Activated CD4-positive, alpha-beta T cell treated with anti-CD3 and anti-CD28 coated beads for 36 hours (primary cell): ENCODE measurements at places on chromosomes 5 and 9. TPM values are rescaled to one million over a fixed set of nuclear protein-coding genes. Genes with fewer than 3 reads are reported as not detected.

DNA sequence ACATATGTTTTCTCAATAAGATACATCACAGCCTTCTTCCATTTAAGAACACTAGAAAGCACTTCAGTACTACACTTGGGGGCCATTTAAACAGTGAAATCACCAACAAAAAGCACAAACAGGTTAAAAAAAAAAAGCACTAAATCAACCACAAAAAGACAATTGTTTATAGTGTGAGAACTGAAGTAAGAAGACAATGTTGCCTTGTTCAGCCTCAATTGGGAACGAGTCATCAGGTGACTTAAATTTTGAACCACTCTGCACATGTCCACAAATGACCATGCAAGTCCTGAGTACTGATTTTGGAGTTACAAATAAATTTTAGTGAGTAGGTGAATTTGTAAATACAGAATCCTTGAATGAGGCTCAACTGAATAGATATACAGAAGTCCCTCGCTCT, 37.2 kb upstream of the HNRNPA0 start:
- DNase-seq = no peak

Gene IL6ST
- total RNA-seq = 64.4 TPM

- no peak for DNase-seq
Observed at GRCh38 chr9:19199012-19199411, 31.5 kb upstream of the DENND4C start.

GRCh38 chr5:113273948-113274347, 160.8 kb downstream of the TSSK1B start:
- no peak for DNase-seq

DNA sequence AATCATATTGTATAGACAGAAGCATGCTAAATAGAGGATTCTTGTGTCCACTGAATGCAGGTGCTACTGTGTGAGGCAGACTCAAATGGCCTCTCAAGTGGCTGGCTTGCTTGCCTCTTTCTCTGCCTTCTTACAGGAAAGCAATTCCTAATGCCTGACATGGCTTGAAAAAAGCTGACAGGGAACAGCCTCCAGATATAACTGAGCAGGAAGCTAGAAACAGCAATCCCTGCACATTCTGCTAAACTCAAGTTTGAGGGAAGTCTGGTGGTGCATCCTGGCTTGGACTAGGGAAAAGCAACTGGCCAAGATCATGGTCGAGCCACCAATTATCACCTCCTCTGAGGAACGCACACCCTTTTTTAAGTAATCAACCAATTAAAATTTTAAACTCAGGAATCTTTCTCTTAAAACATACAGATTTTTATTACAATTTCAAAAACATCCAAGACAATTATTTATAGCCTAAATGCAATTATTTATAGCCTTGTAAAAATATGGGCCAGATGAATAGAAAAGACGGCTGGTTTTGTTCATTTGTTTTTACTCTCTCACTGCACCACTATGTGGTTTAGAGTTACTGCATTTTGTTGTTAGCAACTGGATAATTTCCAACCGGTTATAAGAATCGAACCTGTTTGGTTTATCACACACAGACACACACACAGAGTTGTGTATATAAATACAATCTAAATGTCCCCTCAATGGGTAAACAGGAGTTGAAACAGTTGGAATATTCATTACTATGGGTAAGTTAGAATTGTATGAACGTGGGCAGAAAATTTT, 290.9 kb upstream of the ANKRD55 start:
- no peak for DNase-seq

DNA sequence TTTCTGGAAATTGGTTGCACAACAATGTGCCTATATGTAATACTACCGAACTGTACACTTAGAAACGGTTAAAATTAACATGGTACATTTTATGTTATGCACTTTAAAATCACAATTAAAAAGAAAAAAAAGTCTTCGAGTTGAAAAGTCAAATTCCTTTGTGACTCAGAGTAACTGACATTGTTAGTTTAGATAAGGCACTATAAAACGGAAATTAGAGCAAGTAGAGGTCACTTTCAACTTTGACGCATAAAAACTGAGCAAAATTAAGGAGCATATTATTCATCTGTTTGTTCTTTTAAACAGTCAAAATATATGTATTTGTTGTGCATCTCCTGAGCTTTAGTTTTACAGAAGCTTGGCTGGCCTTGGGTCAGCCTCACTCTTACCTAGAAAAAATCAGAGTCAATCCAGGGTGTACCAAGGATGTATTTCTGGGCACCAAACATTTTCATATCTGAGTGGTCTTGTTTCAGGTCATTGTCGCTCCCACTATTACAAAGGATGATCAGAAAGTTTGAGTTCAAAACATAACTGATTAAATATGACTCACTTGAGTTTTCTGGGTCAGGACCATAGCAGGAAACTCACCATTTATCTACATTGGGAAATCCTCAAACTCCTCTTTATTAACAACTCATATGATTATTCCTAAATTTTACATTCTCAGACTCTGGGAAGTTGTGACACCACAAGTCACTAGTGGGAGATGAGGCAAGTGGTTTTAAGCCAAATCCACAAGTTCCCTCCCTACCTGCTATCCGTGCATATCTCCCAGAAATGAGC, 160.6 kb downstream of the CCDC192 start:
- no peak for DNase-seq

DNA sequence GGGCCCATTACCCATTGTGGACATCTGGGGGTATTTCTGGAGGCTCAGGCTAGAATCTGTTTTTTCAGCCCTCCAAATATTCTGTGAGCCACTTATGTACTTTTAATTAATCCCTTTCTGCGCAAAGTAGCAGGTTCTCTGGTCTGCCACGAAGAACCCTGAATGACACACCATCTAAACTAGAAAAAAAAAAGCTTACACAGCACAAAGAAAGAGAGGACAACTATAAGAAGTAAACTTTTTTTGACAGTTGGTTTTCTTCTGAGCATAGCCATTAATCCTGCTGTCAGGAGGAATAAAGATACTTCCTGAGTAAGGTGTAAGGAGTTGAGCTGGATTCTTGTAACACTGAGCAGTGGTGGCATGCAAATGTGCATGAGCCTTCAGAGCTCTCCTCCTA, 327.5 kb downstream of the TMEM232 start:
- no peak for DNase-seq

DNA sequence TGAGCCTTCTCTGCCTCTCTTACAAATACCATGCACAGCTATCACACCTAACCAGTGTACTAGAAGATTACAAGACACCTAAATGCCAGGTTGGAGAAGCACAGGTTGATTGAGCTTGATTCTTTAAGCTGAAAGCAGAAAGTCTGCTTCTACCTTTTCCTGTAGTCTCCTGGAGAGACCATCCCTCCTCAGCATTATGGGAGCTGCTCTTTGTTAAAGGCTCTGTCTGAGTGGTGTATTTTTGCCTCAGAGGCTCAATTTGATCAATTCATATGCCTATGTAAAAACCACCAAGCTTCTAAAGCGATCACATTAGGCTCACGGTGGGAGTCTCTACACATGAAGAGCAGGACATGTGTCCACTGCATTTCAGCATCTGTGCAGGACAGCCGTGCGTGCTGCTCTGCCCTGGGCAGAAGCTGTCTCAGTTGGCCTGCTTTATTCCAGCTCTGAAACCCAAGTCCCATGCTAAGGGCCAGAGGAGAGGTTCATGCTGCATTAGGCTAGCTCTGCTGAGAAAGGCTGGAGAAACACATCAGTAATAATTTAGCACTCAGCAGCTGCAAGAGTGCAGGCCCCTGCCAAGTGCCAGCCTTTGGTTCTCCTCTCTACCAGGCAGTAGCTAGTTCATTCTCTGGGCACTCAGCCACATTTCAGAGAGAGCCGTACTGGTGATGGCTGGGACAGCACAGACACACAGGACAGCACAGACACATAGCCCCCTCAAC, 41.7 kb downstream of the TMEM167A start:
- DNase-seq = no peak

DNA sequence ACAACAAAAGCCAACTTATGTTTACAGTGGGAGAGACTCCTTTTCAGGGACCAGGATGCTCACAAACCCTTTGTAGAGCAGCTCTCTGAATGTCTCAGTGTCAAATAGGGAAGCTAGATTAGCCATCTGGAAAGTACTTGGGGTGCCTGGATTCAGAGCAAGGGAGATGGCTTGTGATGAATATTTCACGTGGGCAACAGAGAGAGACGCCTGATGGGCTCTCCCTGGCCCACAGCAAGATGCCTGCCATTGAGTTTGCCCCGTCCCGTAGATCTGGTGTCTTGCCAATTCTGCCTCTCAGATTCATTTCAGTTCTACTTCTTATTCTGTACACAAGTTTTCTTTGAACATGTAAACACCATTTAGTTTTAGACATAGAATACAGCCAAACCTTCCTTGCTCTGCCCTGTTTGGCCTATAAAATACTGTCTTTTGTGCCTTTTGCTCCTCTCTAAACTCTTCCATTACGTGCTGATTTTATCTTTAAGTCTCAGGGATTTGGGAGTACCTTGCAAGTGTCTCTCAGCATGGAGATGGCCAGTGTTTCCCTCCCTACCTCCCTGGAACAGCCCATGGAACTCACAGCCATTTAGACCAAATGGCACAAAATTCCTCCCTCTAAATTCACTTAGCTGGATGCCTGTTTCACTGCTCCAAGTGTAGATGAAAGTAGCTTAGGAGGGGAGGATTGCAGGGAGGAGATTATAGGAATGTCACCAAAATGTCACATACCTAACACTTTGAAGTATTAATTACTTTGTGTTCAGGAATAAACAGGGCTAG, 234.3 kb downstream of the SAXO1 start:
- DNase-seq = no peak

DNA sequence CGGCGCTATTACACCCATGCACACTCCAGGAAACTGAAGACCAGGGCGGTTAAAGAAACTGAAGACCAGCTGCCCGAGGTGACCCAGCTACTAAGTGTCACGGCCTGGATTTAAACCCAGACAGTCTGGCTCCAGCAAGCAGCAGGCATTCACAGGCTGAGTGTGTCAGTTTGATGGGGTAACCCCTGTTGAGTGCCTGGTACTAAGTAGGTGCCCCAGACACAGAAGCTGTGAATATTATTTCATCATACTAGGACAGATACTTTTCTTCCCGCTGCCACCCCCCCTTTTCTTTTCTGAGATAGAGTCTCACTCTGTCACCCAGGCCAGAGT, 7.3 kb downstream of the ENG start:
- DNase-seq = no peak

- DNase-seq = no peak
Observed at GRCh38 chr9:6944093-6944551, 186.3 kb downstream of the KDM4C start.

GRCh38 chr5:143663872-143664271, 148.1 kb upstream of the HMHB1 start:
- no peak for DNase-seq

DNA sequence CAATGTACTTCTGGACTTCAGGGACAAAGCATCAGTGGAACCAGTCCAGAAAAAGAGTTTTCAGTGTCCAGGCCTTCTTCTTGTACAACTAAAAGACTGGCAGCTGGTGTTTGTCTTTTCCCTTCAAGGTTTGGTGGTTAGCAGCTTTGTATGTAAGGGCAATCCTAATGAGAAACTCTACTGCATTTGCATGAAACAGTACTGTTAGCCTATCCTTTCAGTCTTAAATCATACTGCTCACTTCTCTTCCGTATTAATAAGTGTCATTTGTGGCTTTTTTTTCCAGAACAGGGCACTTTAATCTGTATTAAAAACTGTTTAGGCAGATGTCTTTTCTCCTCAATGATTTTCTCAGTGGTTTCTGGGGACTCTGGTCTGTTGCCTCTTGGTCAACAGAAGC, 48.9 kb downstream of the FAM174A start:
- no peak for DNase-seq

Gene PAEP
- total RNA-seq = not detected

- no peak for DNase-seq
Observed at GRCh38 chr5:65338606-65339151, 143.0 kb downstream of the ADAMTS6 start.

Gene DAB2IP
- total RNA-seq = 0.28 TPM

Gene FYB1
- total RNA-seq = 109 TPM

Gene GDA
- total RNA-seq = not detected

DNA sequence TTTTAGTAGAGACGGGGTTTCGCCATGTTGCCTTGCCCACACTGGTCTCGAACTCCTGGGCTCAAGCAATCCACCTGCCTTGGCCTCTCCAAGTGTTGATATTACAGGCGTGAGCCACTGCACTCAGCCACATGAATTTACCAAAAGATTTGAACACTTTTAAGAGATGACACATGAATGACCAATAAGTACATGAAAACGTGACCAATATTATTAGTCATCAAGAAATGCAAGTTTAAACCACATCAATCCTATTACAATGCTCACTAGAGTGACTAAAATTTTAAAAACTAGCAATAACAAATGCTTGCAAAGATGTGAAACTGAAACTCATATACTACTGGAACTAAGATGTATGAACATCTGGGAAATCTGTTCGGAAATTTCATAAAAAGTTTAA, 54.3 kb downstream of the NR6A1 start:
- DNase-seq = peak; percentile 31

DNA sequence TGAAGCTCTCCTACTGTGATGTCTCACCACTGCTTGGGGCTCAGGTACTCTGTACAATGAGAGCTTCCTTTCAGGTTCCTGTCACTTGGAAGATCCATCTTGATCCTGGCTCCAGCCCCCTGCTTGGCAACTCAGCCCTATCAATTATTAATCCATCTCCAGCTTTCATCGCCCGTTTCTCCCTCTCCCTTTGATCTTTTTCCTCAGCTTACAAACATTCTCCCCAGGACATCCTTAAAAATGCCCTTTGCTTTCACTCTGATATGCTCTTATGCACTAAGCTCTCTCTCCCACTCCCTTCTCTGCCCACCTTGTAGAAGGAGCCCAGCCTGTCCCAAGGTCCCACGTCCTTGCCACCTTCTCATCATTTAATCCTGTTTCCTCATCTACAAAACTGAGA, 109.0 kb downstream of the FRMD3 start:
- no peak for DNase-seq

DNA sequence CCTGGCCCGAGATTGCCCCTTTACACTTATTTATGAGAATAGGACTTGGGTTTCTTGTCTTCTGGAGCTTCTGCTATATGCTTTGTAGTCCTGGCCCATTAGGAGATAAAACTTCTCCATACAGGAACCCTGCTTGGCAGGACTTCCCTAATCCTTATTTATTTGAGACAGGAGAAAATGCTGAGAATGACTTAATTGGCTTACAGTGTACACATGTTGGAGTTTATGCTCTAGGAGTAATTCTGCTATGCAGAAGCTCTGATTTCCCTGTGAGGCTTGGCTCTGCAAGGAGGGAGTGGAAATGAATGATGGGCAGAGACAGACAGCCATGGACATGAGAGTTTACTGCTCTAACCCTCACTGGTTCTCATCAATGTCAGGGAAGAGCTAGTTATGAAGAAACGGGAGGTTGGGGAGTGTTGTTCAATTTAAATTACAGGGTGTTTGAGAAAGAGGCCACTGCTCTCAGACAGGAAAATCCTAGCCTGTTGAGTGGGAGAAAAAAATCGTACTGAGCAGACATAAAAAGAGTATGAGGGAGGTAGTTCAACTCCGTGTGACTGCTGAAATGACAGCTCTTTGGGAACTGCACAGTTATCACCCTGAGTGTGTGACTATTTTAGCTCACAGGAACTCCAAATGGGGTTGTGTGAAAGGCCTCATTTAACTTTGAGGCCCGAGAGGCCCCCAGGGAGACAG, 37.5 kb downstream of the ACTBL2 start:
- DNase-seq = no peak
